Stimulated activated CD4-positive, alpha-beta T cell treated with anti-CD3 and anti-CD28 coated beads, Interleukin-1b, Interleukin-23, amount 100 ng/mL, for 1 hour (primary cell): ENCODE measurements at places on chromosomes 1 and 21.

DNA sequence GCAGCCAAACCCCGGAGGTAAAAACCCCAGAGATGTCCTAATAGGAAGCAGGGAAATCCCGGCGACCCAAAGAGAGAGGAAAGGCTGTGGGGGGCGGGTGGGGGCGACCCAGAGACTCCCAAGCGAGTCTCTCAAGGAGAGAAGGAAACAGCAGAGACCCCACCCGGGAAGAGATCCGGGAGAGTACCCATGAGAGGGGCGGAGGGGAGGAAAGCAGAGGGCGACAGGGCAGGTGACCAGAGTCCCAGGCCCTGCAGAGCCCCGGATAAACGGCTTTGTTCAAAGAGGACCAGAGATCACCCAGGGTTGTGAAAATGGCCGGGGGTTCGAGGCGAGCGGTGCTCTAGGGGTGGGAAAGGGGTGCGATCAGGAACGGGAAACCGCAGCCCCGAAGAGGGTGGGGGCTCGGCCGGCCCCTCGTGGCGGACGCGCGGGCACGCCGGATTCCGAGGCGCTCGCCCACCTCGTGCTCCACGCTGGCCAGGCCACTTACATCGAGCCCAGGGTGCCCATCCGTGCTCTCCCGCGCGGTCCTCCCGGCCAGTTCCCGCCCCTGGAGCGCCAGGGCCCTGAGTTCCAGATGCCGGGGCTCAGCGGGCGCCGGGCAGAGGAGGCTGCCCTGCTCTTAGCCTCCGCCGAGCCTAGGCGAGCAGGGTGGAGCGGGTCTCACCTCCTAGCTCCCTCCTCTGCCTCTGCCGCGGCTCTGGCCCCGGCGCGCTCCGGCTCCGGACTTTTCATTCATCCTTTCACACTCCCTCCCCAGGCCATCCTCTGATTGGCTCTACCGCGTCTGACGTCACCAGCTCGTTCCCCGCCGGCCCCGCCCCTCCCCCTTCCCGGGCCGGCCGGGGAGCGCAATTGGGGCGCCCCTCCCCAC is 52.3 kb downstream of the RHBG start:
- DNase-seq = peak; percentile 40

DNA sequence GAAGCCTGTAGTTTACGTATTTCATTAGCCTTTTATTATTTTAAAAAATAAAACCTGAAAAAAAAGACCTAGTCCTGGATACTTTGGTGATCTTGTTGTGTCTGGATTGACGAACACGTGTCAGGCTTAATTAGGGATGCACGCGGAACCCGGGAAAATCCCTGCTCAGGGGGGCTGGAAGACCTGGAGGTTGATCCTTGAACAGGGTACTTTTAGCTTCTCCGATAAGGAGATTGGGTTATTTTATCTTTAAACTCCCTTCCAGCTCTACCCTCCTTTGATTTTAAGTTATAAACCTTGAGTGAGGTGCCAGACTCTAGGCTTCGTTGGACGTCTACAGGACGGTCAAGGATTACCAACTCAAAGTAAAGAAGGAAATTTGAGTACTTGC is 552 bp upstream of the ZNF691 start:
- DNase-seq = no peak

DNA sequence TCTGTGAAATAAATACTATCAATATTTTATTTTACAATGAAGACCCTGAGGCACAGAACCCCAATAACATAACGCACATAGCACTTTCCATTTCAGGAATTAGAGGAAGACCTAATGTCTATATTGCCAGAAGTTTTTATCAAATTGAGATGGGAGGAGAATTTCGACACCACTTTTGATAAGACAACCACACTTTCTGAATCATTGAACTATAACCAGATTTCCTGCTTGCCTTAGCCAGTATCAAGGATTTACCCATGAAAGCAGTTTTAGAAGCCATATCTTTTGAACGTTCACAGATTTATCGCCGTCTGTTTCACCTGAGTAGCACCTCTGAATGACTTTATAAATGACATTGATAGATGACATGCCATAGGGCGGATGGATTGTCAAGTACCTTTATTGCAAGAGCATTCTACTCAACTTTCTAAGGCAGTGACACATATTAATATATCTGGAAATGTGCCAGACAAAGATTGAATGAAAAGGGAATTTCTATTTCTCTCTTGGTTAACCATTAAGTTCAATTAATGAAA is 768.4 kb downstream of the LTN1 start:
- DNase-seq = no peak

DNA sequence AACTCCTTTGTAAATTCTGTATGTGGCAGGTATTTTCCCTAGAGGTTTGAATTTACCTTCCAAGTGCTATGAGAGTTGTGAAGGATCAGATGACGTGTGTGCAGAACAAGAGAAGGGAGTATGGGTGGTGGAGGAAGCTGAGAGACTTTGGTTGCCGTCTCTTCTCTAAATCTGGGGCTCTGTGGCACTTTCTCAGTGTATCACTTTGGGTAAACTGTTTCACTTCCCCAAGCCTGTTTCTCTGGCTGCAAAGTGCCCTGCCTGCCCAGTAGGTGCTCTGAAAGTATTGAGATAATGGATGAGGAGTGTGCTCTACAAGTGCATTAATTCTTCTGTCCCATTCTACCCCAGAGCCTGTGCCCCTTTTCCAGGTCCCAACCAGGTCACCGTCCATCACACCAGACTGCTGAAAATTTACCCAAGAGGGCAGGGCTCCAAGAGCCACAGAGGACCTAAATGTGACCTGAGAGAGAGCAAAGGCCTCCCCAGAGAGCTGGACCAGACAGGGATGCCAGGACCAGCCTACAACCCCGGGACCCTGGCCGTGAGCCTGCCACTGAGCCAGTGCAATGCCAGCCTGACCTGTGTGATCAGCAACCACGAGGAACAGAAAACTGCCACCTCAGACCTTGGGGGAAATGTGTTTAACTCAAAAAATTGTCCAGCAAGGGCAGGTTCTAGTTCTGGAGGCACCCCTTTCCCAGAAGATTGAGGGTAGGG is 131.6 kb upstream of the ETV3 start:
- DNase-seq = no peak

DNA sequence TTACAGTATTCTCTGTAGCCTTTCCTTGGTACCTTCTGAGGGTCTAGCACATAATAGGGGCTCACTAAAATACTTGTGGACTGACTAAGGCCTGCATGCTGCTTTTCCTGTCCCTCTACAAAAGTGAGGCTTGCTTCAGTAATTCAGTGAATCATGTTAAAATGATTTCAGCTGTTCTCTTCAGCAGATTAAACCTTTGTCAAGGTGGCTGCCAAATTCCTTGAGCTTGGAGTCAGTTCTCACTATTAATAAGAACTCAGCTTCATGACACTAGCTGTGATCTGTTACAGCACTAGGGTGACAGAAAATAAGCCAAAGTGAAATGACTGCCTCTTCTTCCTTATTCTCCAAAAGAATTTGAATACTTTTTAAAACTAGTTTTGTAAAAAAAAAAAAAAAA is 128.8 kb downstream of the KCNN3 start:
- DNase-seq = no peak

DNA sequence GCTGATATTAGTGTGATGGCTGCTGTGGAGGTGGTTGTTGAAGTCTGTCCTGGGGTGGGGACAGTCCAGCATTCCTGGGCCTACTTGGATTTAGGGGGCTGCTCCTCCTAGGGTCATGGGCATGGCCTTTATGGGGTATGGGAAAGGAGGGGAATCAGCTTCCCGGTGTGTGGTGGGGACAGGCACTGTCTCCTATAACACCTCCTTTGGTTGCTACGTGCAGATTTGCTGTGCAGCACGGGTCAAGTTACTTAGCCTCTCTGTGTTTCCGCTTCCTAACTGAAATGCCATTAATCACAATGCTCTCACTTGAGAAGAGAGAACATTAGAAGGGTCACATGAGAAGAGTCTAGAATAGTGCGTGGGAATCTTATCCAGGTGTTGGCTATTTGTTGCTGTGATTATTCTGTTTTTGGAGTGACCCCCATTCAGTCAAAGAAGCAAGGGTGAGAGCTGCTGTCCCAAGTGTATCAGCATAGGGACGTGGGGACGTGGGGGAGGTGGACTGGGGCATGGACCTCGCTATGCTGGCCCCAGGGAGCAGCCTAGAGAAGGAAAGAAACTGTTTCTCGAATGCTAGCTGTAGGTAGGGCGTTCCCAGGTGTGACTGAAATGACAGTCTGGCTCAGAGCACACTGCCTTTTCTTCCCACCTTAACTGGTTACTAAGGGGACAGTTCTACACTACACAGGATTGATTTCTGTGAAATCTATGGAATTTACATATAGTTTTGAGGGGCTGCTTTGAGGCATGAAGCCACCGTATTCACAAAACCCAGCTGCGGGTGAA is 19.9 kb downstream of the SOX13 start:
- no peak for DNase-seq

DNA sequence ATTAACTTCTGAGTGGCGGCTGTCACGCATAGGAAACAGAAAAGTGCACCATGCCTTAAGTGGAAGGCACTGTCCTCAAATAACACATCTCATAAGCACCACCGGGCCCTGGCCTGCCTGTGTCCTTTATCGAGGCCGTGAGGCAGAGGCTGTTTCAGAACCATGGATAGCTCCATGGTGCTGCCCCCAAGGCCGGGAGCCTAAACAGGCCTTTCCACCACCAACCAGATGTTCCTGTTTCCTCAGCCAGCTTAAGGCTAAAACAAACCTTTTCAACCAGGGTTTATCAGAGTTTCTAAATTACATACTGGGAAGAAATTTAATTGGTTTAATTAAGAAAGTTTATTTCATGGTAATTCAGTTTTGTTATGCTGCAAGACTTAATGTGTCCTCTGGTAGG is 114.4 kb downstream of the DMRTA2 start:
- no peak for DNase-seq

GRCh38 chr1:39892601-39893595 is 8.8 kb downstream of the MYCL start:
- no peak for DNase-seq

GRCh38 chr1:19704247-19705113 is 39.8 kb downstream of the HTR6 start:
- peak; percentile 27 for DNase-seq

DNA sequence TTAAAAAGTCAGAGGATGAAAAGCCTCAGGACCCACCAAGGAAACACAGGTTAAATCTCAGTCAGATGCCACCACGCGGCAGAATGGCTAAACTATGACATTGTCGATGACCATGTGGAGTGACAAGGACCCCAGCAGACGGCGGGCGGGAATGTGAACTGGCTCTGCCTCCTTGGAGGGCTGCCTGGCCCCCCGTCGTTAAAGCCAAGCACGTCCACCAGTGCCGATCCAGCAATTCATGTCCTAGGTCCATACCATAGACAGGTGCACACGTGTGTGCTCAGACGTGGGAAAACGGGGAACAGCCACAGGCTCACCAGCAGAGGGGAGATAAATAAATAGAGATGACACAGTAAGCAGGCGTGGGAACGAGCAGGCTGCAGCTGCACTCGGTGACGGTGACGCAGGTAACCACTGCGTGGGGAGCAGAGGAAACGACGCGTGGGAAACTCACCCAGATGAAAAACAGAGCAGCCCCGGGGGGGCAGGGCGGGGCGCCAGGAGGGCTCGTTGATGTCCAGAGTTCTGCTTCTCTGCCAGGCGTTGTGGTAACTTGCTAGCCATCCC is 28.3 kb upstream of the PCBP3 start:
- DNase-seq = peak; percentile 72

DNA sequence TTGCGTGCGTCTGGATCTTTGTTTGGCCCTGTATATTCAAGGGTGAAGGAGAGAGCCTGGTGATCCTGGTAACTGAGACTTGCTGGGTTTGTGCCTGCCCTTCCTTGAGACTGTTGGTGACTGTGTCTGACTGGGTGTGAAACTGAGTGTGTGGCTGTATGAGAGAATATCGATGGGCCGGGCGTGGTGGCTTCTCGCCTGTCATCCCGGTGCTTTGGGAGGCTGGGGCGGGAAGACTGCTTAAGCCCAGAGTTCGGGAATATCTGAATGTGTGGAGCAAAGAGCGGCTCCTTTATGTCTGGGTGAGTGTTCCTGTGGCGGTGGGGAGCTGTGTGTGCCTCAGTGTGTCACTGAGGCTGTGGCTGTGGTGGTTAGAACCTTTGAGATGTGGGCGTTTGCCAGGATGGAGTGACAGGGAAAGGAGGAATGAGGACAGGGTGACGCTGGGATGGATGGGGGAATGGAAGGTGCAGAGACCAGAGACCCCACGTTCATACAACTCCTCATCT is 2.7 kb upstream of the MARCKSL1 start:
- no peak for DNase-seq

DNA sequence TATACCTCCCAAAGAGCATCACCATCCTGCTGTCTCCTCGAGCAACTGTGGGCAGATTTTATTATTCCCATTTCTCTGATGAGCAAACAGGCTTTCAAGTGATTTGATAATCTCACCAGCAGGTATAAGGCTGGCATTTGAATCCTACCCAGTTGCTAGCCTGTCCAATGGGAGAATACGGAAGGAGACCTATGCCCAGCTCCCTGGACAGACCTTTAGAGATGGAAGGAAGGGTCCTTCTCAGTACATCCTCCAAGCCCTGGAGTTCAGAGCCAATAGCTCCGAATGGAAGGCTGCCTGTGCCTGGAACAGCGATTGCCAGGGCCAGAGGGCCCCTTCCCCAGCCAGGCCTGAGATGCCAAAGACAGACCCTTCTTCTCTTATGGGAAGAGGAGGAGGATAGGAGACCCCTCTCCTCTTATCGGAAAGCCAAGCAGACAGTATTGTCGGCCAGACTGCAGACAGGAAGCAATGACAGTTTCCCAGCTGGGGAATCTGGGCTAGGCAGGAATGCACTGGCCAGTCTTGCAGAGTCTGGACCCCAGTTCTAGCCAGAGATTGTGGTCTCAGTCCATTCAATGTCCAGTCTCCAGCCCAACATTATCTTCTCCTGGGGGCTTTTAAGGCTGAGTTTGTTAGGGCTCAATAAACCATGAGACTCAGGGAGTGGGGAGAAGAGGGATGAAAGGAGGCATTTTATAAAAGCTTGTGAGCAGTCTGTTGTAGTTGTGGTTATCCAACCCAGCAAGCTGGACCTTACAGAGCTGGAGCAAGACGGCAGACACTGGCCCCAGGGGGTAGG is 2.0 kb downstream of the IFFO2 start:
- no peak for DNase-seq

DNA sequence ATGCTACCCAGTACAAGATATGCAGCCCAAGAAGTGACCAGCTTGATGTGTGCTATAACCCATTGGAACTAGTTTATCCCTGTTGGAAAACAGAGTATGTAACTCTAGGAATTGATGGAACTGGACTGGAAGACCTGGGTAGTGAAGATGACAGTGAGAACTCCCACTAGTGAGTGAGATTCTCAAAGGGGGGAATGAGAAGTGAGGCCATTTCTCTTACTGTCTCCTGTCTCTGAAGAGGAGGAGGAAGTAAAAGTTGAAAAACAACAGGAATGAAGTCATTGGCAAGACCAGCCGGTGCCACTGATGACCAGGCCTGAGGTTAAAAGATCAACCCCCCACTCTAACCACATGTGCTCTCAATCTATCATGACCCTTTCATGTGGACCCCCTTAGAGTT is 20.9 kb downstream of the PLA2G2F start:
- no peak for DNase-seq
